Kasumi-1 (cell line): ENCODE measurements at places on chromosomes 16 and 17.
A peak's percentile ranks its signal among the peaks of the same experiment; 100 is the strongest.

- no peak for DNase-seq
These were observed 60.2 kb upstream of the KSR1 start for GRCh38 chr17:27396045-27396444.

DNA sequence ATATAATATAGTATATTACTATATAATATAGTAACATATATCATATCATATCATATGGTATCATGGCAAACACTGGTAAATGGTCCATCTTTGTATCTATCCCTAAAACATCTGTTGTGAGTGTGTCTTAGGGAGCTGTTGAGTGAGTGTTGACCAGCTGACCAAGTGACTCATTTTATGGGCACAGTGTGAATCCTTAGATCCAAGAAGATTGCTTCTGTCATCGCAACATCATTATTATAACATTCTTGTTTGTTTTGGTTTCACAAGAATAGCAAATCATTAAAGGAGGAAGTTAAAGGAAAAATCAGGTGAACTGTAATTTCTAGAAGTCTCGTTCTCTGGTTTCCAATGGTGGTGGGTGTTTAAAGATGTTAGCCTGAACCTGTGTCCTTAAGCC lies 11.7 kb upstream of the MAF start:
- DNase-seq: no peak

DNA sequence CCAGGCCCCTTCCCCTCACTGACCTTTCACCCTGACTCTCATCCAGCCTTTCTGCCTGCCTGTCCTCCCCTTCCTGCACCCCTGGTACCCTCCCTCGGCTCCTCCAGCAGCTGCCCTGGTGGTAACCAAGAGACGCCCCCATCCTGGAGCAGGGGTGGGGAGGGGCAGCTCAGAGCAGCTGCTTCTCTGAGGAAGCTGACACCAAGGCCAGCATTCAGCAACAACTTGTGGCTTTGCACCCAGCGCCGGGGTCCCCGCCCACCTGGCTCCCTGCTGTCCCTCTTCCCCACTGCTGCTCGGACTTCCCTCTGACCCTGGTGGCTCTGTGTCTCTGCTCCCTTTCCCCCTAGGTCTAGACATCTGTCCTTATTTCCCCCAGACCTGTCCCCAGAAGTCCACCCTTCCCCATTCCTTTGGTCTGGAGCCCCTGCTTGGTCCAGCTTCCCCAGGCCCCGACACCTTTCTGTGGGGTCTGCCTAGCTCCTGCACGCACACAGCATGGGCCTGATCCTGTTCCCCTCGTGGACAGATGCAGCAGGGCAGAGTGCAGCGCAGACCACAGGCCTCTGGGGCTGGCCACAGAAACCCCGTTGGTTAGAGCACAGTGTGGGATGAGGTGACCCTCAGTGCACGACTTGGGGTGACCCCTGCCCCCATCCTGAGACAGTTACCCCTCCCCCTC lies 1.2 kb upstream of the ATP2A1 start:
- DNase-seq: no peak

DNA sequence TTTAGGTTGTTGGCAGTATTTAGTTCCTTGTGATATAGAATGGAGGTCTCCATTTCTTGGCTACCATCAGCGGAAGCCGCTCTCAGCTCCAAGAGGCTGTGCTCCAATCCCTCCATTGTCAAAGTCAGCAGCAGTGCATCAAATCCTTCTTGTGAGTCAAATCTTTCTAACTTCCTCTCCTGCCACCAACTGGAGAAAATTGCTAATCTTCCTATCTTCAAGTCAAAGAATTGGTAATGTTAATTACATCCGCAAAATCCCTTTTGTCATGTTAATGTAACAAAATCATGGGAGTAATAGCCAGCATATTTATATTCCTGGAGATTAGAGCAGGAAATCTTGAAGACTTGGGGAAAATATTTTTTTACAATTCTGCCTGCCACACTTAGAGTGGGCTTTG lies 436.4 kb upstream of the DYNLRB2 start:
- DNase-seq: no peak

- DNase-seq: no peak
These were observed 197.1 kb downstream of the SHISA9 start for GRCh38 chr16:13098536-13098935.

DNA sequence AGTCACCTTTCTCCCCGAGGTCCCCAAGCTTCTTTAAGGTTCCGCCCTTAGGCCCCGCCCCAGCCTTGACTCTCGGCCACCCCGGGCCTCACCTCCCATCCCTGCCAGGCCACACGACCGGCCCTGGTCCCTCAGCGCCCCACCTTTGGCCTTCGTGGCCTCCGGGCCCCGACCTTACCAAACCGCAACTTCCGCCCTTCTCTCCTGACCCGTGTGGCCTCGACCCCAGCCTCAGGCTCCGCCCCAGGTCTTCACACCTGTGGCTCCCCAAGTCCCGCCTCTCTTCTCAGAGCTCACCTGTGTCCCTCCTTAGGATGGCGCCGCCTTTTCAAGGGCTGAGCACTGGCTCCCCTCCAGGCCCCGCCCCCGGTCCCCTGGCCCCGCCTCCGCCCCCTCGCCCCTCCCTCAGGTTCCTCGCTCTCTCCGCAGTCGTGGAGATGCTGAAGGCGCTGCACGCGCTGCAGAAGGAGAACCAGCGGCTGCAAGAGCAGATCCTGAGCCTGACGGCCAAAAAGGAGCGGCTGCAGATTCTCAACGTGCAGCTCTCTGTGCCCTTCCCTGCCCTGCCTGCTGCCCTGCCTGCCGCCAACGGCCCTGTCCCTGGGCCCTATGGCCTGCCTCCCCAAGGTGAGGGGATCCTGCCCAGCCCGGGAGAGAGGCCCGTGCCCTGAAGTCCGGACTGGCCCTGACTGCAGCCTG lies 10.0 kb upstream of the CISD3 start:
- no peak for DNase-seq

DNA sequence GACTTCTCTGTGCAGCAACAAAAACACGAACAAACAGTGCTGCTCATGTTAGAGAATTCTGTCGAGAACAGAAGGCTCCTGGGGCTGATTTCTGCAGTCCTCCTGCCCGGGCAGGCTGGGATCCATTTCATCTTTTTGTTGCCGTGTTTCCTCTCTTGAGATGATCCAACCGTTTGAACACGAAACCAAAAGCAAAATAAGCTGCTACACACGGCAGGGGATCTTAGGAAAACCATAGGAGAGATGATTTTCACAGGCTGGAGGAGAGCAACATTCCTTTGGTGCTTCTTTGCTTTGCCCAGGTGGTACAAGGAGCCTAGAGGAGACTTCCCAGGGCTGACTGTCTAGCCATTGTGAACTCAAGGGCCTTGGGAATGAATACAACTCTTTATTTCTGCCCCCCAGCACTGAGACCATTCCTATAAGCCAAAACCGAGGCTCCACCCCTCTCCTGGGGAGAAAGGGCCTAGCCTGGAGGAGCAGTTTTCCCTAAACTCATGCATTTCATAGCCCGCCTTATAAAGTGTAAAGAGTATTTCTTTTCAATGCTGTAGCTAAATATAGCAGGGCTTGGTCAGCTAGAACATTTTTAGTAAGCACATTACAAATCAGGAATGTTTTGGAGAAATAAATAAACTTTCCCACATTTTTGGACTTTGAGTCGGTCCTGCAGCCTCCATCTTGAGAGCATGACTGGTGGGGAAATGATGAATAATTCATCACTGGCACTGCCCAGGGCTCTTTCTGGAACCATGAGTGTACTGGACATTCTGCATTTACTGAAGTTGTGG lies 7.7 kb downstream of the FOXL1 start:
- no peak for DNase-seq

DNA sequence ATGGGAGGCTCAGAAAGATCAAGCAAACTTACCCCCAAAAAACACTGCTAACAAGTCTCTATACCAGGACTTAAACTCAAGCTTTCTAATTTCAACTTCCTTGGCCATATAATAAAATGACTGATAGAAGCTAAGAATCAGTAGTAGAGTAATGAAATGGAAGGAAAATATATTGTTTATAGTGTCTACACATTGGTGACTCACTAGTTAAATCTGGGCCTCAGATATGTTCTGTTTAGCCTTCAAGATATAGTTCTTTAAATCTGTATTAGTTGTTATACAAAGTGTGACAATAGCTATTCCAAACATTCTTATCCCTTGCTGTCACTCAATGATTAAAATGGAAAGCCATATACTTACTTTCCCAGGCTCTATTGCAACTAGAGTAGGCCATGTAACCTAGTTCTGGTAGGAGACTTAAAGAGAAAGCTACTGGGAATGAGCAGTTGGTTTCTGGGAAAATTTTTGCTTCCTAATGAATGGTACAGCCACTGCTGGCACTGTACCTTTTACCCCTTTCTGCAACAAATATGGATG lies 18.3 kb downstream of the SSH2 start:
- DNase-seq: no peak

- DNase-seq: no peak
These were observed 100.5 kb downstream of the MSI2 start for GRCh38 chr17:57356719-57357391.

DNA sequence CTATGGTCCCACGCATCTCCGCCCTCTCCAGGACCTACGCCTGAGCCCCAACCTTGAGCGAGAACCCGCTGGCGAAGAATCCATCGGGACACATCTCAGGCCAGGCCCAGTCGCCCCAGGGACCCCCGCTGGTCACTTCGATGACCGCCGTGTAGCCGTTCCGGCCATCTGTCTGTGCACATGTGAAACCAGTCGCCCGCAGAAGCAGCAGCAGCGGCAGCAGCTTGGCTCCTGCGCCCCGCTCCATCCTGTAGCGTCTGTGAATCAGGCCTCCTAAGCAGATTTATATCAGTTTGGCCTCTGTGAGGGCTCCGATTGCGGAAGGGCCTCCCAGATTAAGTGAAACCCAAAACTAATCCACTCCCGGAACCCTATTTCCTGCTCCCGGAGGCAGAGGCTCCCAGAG lies at the start of gene VMO1:
Gene VMO1 (minus strand): TSS at position 259 of the 406 bp plus-strand sequence. CDS start 12 bp downstream, at position 247.
- DNase-seq: no peak

GRCh38 chr16:17759451-17760390 lies 289.0 kb upstream of the XYLT1 start:
- DNase-seq: no peak

DNA sequence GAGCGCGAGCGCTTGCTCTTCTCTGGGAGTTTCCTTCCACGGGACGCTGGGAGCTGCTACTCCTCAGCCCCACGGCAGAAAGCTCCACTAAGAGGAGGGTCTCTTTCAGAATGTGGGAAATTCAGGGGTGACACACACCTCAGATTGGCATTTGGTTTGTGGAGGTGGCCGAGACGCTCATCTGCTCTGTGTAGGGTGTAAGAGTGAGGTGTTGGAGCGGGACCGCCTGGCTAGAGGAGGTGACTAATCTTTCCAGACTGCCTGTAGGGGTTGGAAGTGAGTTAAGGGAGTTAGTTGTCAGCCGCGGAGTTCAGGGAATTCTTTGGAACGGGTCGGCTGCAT lies 735 bp downstream of the PSMD11 start:
- peak; percentile 20 for DNase-seq

GRCh38 chr16:88747588-88748301 lies 37.3 kb downstream of the PIEZO1 start:
- DNase-seq: peak; percentile 94

GRCh38 chr16:13829697-13830299 lies 90.2 kb upstream of the ERCC4 start:
- DNase-seq: no peak

- DNase-seq: peak; percentile 71
These were observed 23.0 kb upstream of the EIF1 start for GRCh38 chr17:41665566-41666236.

- DNase-seq: no peak
These were observed 311.5 kb downstream of the RBFOX1 start for GRCh38 chr16:7644176-7644575.

- no peak for DNase-seq
These were observed 44.7 kb downstream of the CRISPLD2 start for GRCh38 chr16:84864326-84864955.

- no peak for DNase-seq
These were observed 41.8 kb downstream of the CDH3 start for GRCh38 chr16:68686905-68687304.
